ENCODE measurements at places on chromosomes 7 and 10.

- no peak for DNase-seq
Measured at GRCh38 chr10:111984057-111984456, 199.5 kb downstream of the GPAM start.

GRCh38 chr7:70645876-70646351 is 486.0 kb upstream of the GALNT17 start:
- no peak for DNase-seq

DNA sequence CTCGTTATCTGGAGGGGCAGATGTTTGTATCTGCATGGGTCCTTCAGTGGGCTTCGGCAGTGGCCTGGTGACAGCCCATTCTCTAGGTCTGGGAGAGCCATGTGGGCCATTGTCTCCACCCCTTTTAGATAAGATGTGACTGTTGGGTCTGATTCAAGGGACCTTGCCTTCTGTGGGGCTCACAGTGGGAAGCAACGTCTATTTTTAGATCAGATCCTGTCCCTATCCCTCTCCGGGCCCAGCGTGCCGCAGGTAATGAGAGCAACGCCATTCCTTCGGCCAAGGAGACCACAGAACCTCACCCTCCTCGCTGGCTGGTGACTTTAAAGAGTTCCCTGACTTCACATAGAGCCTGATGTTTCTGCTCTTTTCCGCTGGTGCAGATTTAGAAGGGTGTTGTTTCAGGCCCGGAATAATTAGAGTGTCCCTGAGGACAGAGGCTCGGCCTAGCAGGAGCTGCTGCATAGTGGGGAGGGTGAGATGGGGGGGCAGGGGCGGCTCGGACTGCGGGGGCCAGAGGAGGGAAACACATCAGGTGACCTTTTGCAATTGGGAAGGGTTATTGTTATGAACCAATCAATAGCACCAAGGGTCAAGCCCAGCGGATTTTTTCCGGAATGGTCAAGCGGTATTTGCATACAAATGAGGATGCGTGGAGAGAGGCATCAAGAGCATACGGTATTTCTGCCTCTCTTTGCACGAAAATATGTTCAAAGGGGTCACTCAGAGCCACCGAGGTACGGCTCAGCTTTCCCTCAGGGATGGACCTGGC is 503.0 kb upstream of the FOXK1 start:
- no peak for DNase-seq

- DNase-seq, result peak; percentile 58
Measured at GRCh38 chr7:52959336-52959735, 76.1 kb upstream of the POM121L12 start.

- DNase-seq, result no peak
Measured at GRCh38 chr7:143372070-143372469, 9.1 kb upstream of the ZYX start.

- no peak for DNase-seq
Measured at GRCh38 chr10:113681533-113682470, 2.1 kb downstream of the CASP7 start.

GRCh38 chr7:4689151-4689550 is 7.1 kb downstream of the FOXK1 start:
- DNase-seq, result no peak

GRCh38 chr7:35823440-35823839 is 22.6 kb downstream of the SEPTIN7 start:
- DNase-seq, result no peak

- no peak for DNase-seq
Measured at GRCh38 chr10:124956764-124957163, 14.8 kb downstream of the ZRANB1 start.

- no peak for DNase-seq
Measured at GRCh38 chr7:44065431-44066110, at the start of gene PGAM2. TSS of gene PGAM2 (minus strand) at chr7:44065567. CDS start at chr7:44065529, 38 bp downstream.

- DNase-seq, result no peak
Measured at GRCh38 chr7:27950123-27950522, 210.2 kb downstream of the TAX1BP1 start.

DNA sequence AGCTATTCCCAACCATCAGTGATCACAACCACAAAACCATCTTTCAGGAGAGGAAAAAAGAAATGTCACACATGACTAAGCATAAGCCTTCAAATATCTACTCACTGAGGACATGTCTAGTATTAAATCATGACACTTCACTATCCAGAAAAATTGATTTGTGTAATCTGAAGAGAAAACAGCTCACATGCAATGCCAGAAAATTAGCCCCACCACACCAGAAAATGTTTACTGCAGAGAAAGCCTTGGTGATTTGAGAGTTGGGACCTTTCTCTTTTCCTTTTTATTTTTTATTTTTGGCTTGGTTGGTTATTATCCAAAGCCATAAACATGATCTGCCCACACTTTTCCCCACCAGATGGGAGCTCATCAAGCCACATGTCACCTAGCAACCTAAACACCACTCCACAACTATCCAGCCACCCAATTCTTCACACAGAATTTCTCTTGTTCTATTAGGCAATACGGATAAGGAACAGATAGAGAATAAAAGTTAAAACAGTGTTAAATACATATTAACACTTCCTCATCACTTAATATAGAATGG is 3.1 kb downstream of the PARD3 start:
- DNase-seq, result peak; percentile 46

- DNase-seq, result no peak
Measured at GRCh38 chr7:128877756-128878120, 15.1 kb downstream of the ATP6V1F start.

DNA sequence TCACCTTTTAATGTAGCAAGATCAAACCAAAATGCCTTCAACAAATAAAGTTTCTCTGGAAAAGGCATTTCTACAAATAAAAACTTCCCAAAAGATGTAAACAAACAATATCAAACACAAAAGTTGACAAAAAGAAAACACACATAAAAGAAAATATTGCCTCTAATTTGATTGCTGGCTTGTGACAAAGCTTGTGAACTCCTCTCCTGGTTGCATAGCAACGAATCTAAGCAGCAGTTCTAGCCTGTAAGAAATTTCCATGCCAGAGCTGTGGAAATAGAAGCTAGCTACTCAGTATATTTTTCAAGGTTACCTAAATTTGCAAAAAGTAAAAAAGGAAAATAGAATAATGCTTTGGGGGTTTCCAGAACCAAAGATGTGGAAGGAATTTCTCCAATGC is 173.9 kb upstream of the CDK1 start:
- no peak for DNase-seq

DNA sequence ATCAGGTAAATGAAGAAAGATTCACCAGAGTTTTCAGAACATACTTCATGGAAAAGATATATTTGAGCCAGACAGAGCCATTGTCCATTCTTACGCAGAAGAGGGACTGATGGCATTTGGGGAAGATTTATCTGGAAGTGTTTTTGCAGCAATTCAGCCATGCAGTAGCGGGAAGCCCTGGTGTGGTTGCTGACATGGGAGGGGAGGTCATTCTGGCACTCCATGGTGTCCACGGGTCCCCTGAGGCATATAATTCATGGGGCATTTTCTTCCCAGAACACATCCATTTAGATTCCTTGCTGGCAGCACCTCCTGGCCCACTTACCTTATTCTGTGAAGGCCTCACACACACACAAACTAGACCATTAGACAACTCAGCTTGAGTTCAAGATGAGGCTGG is 55.6 kb downstream of the WIPF3 start:
- DNase-seq, result no peak

DNA sequence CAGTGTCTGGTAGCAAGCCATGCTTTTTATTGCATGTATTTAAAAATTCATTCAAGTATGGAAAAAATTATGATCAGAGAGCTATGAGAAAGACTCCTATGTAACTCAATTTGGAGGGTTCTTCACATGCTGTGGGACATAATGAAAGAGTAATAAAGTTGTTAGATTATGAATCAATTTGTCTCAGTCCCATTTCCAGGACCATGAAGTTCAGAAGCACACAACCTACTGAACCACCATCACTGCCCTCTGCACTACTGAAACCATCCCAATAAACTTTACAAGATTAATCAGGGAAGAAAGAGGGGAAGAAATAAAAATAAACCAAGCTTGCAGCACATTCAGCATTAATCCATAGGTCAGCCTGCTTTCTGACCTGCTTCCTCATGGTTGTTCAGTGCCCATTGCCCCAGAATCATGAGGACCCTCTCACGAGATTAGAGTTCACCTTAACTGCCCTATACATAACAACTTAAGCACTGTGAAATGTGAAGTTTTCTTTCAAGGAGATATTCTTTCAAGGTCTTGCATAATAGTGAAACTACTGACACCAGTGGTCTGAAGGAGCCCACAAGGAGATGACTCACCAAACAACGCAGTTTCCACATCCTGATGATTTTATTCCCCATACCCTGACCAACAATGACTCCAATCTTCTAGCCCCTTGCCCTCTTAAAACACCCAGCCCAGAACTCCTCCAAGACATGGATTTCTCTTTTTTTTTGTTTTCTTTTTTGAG is 171.5 kb upstream of the ADCY1 start:
- peak; percentile 80 for DNase-seq

All from fibroblast of skin of right quadriceps (primary cell).